Activated T-helper 9 cell treated with anti-CD3 and anti-CD28 coated beads, Interleukin-2, amount 50 U/mL, for 16 hours (primary cell): ENCODE measurements at places on chromosomes 11 and 22.

GRCh38 chr11:91104237-91104636 lies 881.4 kb upstream of the CHORDC1 start:
- DNase-seq = no peak

GRCh38 chr22:19449422-19449767 lies 1.9 kb upstream of the C22orf39 start:
- no peak for DNase-seq

DNA sequence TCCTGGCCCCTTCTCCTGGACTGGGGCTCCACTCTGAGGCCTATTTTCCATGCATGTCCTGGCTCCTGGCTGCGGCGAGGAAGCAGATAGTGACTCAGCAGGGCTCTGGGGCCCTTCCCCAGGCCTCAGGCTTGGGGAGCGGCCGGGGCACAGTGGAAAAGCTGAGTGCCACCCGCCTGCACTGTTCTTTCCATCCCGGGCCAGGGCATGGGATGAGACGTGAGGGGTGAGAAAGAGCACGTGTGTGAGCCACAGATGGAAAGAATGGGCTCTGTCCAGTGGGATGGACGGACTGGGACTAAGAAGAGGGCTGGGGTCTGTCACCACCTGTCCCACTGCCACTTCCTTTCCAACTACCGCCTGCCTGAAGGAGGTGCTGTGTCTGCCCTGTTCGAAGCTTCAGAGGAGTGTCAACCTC lies 12.8 kb downstream of the SLC37A2 start:
- DNase-seq = no peak

DNA sequence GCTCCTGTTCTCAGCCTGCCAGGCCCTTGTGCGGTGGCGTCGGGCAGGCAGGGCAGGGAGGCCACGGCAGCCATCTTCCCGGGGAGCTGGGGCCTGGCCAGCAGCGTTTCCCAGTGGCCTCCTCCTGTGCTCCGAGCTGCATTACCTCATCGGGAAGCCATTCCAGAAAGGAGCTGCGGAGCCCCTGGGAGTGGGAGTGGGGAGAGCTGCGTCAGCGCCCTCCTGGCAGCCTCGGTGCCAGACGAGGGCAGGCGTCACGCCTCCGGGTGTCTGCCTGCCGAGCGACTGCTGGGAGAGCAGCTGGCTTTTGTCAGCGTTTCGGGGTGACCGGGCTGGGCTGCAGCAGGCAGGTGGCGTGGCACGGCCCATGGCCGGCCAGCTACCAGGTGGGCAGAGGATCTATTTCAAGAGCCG lies 30.9 kb upstream of the WNT7B start:
- no peak for DNase-seq

GRCh38 chr11:19812710-19813109 lies 100.1 kb downstream of the NAV2 start:
- no peak for DNase-seq

GRCh38 chr22:50456466-50457234 lies 18.2 kb downstream of the SBF1 start:
- DNase-seq = no peak

DNA sequence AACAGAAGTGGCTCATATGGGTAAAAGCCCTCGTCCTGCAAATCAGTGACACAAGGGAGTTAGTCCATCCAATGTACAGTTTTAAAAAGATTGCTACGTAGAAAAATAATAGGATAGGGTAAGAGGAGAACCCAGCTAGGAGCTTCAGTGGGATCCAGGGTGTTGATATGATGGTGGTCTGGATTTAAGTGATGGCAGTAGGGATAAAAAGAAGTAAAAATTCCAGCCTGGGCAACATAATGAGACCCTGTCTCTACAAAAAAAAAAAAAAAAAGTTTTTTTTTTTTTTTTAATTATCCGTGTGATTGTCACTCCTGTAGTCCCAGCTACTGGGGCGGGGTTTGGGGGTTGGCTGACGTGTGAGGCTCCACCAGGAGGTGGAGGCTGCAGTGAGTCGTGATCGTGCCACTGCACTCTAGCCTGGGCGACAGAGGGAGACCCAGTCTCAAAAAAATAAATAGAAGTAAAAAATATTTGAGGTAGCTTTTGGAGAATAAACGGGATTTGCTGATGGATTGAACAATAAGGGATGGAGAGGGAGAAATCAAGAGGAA lies 7.0 kb upstream of the L3MBTL2 start:
- peak; percentile 35 for DNase-seq

DNA sequence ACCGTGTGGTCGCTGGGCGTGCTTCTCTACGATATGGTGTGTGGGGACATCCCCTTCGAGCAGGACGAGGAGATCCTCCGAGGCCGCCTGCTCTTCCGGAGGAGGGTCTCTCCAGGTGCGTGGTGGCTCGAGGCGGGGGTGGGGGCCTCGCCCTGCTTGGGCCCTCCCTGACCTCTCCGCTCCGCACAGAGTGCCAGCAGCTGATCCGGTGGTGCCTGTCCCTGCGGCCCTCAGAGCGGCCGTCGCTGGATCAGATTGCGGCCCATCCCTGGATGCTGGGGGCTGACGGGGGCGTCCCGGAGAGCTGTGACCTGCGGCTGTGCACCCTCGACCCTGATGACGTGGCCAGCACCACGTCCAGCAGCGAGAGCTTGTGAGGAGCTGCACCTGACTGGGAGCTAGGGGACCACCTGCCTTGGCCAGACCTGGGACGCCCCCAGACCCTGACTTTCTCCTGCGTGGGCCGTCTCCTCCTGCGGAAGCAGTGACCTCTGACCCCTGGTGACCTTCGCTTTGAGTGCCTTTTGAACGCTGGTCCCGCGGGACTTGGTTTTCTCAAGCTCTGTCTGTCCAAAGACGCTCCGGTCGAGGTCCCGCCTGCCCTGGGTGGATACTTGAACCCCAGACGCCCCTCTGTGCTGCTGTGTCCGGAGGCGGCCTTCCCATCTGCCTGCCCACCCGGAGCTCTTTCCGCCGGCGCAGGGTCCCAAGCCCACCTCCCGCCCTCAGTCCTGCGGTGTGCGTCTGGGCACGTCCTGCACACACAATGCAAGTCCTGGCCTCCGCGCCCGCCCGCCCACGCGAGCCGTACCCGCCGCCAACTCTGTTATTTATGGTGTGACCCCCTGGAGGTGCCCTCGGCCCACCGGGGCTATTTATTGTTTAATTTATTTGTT lies 2.4 kb downstream of the PIM3 start:
- DNase-seq = no peak

- DNase-seq = no peak
Observed at GRCh38 chr11:2290351-2290841, 11.3 kb downstream of the C11orf21 start.

GRCh38 chr11:134532131-134532920 lies 120.3 kb upstream of the B3GAT1 start:
- no peak for DNase-seq

DNA sequence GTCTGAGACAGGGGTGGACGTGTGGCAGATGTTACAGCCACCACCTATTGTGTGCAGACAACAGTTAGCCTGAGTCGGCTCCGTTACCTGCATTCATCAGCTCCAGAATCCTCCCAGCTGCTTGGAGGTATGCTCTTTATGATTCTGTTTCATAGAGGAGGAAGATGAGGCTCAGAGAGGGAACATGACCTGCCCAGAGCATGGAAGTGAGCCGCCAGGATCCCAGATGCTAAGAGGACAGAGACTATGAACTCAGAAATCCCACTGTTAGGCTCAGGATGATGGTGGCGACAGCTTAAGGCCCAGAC lies 1.5 kb downstream of the EMID1 start:
- DNase-seq = no peak

DNA sequence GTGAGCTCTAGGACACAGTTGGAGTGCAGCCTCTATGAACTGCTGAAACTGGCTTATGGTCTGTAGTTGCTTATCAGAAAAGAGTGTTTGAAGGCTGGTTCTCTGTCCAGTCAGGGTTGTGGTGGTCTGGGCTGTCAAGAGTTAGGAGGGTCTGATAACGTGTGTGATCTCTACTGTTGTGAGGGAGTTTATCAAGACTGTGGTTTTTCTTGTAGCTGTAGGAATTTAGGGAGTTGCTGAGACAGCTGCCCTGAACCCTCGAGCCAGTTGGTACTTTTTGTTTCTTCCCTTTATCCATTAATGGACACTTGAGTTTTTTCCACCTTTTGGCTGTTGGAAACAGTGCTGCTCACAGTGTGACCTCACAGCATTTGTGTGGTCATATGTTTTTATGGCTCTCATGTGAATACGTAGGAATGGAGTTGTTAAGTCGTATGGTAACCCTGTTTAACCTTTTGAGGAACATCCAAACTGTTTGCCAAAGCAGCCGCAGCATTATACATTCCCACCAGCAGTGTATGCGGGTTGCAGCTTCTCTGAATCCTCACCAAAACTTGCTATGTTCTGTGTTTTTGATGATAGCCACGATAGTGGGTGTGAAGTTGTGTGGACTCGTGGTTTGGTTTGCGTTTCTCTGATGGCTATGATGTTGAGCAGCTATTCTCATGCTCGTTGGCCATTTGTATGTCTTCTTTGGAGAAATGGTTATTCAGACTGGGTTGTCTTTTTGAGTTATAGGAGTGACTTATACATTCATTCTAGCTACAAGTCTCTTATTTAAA lies 20.9 kb upstream of the DGCR8 start:
- DNase-seq = no peak

DNA sequence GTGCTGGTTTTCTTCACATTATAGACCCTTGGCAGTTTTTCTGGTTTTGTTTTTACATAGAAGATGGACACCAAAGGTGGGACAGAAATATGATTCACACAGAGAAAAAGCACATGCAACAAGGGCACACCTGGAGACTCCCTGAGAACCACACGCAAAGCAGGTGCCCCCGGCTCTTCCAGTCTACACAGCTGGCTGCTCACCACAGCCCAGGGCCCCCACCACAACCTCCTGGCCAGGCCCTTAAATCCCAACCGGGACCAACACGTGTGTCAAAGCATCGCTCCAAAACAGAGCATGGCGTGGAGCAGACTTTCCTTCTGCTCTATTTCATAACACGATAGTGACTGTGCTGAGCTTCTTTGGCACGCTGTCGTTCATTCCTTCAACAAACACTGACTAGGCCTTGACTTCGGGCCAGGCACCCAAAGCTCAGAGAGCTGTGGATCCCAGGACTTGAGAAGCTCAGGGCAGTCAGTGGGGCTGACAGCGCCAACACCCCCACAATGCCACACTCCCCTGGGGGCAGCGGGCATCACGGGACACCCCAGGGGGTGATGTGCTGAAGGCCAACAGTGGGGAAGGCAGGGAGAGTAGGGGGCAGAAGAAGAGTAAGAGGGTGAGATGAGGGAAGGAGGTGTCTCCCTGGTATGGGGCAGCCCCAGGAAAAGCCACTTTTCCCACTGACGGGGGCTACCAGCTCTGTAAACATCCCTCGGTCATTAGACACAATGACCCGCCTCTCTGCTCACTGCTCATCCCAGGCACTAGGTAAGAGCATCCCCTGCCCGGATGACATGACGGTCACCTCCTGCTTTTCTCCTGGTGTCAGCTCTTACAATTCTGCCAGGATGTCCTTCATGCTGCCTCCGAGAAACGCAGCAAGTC lies 26.0 kb downstream of the CELSR1 start:
- no peak for DNase-seq

DNA sequence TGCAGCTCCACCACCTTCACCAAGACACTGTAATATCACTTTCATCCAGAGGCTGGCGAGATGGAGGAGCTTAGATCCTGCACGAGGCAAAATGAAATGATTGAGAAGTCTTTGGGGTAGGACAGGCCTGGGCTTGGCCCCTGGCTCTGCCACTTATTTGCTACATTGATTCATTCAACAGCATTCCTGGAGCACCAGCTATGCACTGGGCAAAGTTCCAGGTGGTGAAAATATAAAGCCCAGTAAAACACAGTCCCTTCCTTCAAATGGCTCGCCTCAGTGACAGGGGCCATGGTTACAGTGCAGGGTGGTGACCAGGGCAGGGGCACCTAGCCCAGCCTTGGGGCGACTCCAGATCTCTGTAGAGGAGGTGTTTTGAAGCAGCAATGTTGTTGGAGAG lies 19.7 kb downstream of the ALX4 start:
- DNase-seq = no peak

DNA sequence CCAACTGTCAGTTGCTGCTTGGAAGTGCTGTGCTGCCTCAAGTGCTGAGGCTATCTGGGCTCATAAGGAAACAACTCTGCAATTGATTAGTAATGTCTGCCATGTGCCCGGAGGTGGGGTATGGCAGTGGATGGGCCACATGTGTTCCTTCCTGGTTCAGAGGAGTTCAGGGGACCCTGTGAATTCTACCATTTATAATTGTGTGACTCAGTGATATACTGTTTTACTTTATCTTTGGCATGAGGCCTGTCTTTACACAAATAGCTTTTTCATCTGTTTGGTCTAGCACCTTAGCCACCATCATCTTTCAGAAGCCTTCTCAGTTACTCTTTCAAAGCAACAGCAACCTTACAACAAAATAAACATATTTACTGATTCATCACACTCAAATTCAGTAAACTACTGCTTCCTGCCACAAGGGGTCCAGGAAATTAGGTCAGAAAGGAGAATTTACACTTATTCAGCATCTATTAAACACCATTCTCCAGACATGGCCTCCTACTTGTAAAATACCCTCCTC lies 20.9 kb downstream of the DKK3 start:
- no peak for DNase-seq

GRCh38 chr11:70381872-70382861 lies 16.2 kb upstream of the CTTN start:
- no peak for DNase-seq

DNA sequence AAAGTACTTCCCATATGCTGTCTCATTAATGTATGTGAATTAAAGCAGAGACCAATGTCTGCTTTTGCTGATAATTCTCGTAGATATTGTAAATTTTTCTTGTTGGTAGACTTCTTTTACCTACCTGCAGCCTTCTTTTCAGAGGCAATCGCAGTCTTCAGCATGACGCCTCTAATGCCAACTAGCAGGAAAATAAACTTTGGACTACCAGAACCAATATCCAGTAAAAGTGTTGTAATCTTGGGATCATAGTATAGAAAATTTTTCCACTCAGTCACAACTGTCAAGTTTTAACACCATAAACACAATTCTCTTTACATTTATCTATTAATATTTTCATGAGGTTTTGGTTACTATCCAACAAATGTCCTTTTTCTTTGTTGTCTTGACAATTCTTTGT lies 2.3 kb downstream of the DEPDC7 start:
- DNase-seq = no peak

GRCh38 chr11:43497144-43497543 lies 138.4 kb downstream of the TTC17 start:
- no peak for DNase-seq

DNA sequence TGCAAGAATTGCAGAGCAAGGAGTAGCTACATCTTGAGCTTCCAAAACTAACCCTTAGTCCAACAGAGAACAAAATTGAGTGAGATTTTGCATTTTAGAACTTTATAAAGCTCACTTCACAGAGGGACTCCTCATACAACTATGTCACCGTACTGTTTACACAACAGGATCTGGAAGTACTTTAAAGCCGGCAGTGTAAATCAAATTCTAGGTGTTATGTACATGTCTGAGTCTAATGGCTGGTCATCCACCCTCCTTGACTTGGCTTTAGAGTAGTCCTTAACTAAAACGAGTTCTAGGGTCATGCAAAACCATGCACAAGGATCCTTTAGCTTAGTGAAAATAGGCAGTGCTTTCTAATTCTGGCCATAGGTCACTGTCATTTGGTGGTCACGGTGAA lies 23.5 kb downstream of the IRAG1 start:
- DNase-seq = no peak

DNA sequence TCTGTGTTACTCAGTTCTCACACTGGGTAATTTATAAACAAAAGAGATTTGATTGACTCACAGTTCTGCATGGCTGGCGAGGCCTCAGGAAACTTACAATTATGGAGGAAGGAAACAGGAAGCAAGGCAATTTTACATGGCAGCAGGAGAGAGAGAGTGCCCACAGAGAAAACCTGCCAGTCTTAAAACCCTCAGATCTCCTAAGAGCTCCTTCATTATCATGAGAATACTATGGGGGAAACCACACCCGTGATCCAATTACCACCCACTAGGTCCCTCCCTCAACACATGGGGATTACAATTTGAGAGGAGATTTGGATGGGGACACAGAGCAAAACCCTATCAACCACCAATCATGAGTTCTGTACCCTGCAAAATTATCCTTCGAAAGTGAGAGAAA lies 1180.8 kb downstream of the JRKL start:
- DNase-seq = no peak
